ENCODE measurements at places on chromosomes 5 and 9.
A peak's percentile ranks its signal among the peaks of the same experiment; 100 is the strongest.

- H3K36me3 ChIP-seq, result no peaks in the 10 kb centered on the region
- no peak for DNase-seq
- no peak overlapping the region for H3K4me3 ChIP-seq
- no peaks in the 10 kb centered on the region for H3K4me1 ChIP-seq
Measured at GRCh38 chr9:30065888-30066287, 2318.6 kb upstream of the ACO1 start.

DNA sequence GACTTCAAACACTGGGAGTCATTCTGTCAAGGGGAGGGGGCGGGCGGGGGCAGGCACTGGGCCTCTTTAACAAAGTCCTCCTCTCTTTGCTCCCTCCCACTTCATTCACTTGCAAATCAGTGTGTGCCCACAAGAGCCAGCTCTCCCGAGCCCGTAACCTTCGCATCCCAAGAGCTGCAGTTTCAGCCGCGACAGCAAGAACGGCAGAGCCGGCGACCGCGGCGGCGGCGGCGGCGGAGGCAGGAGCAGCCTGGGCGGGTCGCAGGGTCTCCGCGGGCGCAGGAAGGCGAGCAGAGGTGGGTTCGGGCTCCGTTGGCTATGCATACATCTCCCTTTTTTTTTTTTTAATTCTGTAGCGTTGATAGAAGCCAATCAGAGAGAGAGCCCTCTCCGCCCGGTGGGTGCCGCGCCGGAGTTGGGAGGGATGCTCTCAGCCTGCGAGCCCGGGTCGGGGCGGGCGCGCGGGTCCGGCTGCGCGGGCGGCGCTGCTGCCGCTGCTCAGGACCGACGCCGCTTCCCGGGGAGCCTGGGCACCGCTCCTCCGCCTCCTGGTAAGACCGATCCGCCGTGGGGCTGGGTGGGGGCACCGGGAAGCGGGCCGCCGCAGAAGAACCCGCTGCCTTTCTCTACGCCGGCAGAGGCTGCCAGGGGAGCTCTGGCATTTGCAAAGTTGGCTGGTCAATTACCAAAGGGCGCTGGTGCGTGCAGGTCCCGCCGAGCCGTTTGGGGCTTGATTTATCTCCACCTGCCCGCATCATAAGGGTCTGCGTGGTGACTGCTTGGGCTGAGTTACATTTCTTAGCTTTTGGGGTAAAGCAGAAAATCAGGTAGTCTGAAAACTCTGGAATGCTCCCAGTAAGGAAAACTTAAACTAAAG lies at the start of gene CDH6:
CDH6 (plus strand) TSS at position 96 of the 877 bp plus-strand sequence. CDS start 73,788 bp downstream, outside the sequence.
- no peaks in the 10 kb centered on the region for H3K36me3 ChIP-seq
- peak within 1 kb of the TSS; percentile 37 for H3K27ac ChIP-seq
- peak within 1 kb of the TSS; percentile 23 for H3K4me3 ChIP-seq
- peaks cover 7% of the 10 kb centered on the region for H3K4me1 ChIP-seq

DNA sequence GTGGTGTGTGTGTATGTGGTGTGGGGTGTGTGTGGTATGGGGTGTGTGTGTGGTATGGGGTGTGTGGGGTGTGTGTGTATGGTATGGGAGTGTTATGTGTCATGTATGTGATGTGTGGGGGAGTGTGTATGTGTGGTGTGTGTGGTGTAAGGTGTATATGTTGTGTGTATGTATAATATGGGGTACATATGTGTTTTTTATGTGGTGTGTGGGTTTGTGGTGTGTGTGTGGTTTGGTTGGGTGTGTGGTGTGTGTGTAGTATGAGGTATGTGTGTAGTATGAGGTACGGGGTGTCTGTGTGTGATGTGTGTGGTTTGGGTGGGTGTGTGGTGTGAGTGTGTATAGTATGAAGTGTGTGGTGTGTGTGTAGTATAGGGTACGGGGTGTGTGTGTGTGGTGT lies 11.4 kb downstream of the ECSCR start:
- peaks cover 6% of the 10 kb centered on the region for H3K36me3 ChIP-seq
- H3K4me1 ChIP-seq, result no peaks in the 10 kb centered on the region
- DNase-seq, result no peak
- H3K27ac ChIP-seq, result no peak overlapping the region
- no peaks in the 10 kb centered on the region for H3K27me3 ChIP-seq

GRCh38 chr5:73180566-73180965 lies 7.6 kb downstream of the TMEM174 start:
- H3K4me1 ChIP-seq, result no peaks in the 10 kb centered on the region
- H3K27ac ChIP-seq, result no peak overlapping the region
- no peaks in the 10 kb centered on the region for H3K36me3 ChIP-seq
- H3K4me3 ChIP-seq, result no peak overlapping the region

- H3K36me3 ChIP-seq, result no peaks in the 10 kb centered on the region
- DNase-seq, result peak; percentile 71
- no peaks in the 10 kb centered on the region for H3K4me1 ChIP-seq
- H3K27ac ChIP-seq, result no peak overlapping the region
Measured at GRCh38 chr5:61631438-61631941, 299.4 kb downstream of the ZSWIM6 start.

DNA sequence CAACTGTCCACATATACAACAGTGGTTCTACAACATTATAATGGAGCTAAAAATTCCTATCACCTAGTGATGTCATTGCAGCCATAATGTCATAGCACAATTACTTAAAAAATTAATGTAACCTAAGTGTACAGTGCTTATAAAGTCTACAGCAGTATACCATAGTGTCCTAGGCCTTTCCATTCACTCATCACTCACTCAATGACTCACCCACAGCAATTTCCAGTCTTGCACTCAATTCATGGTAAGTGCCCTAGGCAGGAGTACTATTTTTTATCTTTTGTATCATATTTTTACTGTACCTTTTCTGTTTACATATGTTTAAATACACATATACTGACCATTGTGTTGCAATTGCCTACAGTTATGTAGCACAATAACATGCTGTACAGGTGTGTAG lies 9.6 kb upstream of the PUM3 start:
- no peak overlapping the region for H3K4me3 ChIP-seq
- H3K36me3 ChIP-seq, result no peaks in the 10 kb centered on the region
